ENCODE measurements at places on chromosomes 2 and 18.

GRCh38 chr2:22748909-22749308 is 636.1 kb upstream of the KLHL29 start:
- DNase-seq, result no peak

- peak; percentile 10 for DNase-seq
Measured at GRCh38 chr2:120436885-120437603, 91.1 kb downstream of the INHBB start.

DNA sequence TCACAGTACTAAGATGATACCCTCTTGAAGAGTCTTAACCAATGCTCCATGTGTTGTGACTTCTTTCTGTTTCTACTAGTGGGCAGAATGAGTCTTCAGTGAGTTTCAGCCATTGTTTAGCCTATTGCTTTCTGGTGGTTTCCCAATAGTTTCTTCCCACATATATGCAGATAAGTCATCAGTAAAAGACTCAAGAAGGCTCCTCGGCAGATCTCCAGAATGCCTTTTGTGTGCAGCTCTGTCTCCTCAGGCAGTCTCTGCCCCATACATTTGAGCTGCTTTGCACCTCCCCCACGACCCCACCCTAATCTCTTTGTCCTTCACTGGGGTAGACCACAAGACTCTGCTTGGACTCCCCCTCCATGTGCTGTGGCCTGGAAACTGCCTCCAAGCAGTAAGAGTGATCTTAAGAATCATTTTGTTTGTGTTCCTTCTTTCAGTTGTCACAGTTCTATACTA is 71.6 kb upstream of the CHRNA1 start:
- no peak for DNase-seq

DNA sequence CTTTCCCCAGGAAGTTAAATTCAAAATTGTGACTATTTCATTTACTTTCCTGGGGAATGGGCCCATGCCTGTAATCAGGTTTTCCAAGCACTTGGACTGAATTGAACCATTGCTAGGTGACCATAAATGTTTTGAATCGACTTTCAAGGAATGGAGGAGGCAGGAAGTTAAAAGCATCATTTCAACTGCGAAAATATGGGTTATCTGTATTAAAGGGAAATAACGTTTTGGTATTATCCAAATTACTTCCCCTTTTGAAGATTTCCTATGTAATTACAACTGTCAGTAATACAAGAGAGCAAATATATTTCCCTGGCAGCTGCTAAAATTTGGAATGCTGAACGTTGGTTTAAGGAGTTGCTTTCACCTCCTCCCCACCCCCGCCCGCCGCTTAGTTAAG is 19.0 kb downstream of the PNO1 start:
- DNase-seq, result no peak

DNA sequence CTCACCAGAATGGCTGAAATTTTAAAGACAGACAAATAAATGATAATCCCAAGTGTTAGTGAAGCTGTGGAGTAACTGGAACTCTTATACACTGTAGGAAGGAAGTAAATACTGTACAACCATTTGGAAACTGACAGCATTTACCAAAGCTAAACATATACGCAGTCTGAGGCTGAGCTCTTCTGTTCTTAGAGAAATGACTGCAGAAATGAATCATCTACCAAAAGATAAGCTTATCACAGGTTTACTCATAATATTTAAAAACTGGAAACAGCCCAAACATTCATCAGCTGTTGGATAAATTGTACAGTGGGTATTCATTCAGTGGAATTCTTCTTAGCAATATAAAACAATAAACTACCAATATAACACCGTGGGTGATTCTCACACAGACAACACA is 218.2 kb upstream of the RAB12 start:
- no peak for DNase-seq

- no peak for DNase-seq
Measured at GRCh38 chr18:13414102-13414501, 195.5 kb downstream of the LDLRAD4 start.
